ENCODE measurements at places on chromosomes 13 and 19.

- DNase-seq, result peak; percentile 36
Observed at GRCh38 chr19:7394731-7395359, 46.1 kb downstream of the ARHGEF18 start.

- no peak for DNase-seq
Observed at GRCh38 chr19:3179739-3180293, 1.2 kb downstream of the S1PR4 start.

GRCh38 chr13:105327581-105328126 is 1207.8 kb downstream of the EFNB2 start:
- no peak for DNase-seq

DNA sequence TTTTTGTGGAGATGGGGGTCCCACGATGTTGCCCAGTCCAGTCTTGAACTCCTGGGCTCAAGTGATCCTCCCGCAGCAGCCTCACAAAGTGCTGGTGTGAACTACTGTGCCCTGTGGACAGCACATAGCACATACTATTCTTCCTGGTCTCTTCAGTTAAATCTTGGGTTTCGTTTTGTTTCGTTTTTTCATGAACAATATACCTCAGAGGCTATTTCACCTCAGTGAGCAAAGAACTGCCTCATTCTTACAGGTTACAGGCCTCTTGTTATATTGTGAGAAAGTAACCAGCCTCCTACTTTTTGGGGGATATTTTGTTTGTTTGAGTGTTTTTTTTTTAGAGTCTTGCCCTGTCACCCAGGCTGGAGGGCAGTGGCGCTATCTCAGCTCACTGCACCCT is 1.3 kb upstream of the C3 start:
- DNase-seq, result no peak

DNA sequence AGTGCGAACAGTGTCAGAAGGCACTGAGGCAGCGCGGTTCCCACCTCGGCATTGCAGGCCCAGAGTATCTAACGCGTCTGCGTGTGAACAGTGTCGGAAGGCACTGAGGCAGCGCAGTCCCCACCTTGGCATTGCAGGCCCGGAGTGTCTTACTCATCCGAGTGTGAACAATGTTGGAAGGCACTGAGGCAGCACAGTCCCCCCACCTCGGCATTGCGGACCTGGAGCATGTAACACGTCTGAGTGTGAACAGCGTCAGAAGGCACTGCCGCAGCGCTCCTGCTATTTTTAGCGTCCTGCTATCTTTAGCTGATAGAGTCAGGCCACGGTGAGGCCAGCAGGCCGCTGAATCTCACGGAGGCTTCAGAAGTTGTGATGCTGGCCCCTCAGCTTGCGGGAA is 39.6 kb downstream of the ATP11A start:
- no peak for DNase-seq

DNA sequence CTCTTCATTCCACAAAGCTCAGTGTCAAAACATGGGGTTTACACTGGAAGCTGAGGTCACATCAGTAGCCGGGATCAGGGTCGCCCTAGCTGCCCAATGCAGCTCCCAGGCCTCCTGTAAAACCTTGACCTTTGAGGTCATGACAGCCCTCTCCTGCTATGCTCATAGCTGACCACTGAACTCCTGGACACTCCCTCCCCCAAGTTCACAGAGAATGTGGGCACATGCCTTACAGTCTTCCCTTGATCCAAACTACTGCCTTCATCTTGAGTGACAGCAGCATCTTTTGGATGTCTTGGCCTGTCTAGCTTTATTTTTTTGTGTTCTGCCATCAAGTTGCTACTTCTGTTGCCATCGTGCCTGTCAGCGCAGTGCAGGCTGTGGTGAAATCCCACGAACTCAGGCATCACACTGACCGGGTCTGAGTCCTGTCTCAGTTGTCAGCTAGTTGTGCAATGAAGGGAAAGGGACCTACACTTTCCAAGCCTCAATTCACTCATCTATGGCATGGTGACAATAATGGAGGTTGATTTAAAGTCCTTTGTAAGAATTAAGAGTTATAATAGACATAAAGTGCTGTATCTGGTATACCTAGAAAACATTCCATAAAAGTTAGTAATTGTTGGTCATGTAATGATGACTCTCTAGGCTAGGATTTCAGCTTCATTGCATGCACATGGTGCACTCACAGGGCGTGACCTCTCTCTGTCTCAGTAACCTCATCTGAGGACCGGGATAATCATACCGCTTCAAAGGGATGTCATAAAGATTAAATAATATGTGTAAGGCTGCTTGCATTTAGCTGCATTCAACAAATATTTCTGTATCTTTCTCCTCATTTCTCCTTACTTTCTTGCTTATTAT is 16.4 kb upstream of the ALOX5AP start:
- DNase-seq, result no peak

DNA sequence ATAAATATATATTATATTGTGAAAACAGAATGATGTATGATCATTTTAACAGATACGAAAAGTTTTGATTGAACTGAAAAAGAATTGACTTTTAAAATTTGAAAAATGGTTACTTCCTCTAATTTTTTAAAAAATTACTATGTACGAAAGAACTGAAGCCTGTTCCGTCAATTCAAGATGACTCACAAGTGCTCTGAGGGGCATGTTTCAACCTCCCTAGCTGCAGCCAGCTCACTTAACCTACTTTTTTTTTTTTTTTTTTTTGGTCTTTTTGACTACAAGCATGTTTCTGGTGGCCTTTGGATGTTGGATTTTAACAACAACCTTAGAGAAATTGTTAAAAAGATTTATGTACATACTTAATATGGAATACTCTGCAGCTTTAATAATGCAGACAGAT is 1139.3 kb downstream of the DIAPH3 start:
- no peak for DNase-seq

Data from NCI-H524 (cell line).